ENCODE measurements at places on chromosomes 2 and 18.

DNA sequence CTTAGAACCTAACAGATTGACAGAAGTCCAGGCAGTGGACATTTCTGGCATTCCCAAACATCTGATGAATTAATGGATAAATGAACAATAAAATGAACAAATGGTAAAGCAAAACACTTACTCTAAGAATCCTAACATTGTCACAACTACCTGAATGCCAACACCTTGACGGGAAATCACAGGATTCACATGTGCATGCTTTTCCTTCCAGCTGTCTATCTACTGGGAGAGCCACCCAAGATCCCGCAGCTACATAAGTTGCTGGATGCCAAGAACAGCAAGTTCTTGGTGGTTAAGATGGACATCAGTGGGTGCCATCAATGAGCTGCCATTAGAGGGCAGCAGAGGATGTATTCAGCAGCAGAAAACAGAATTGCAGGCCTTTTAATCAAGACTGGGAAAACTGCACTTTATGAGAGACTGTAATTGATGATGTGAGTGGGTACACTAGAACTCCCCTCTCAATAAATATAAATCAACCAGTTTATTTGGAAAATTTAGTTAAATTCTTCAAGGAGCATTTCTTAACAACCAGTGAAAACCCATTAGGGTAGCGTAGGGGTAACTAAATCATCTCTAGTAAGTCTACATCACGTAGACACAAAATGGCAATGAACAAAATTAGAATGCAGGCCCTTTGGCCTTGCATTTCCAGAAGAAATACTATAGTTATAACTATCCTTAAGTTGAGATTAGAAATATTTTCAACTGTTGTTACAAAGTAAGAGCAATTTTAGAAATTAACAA lies 45.6 kb downstream of the SESTD1 start:
- no peak for DNase-seq

- DNase-seq, result no peak
Observed at GRCh38 chr2:100046961-100047947, 95.1 kb downstream of the AFF3 start.

DNA sequence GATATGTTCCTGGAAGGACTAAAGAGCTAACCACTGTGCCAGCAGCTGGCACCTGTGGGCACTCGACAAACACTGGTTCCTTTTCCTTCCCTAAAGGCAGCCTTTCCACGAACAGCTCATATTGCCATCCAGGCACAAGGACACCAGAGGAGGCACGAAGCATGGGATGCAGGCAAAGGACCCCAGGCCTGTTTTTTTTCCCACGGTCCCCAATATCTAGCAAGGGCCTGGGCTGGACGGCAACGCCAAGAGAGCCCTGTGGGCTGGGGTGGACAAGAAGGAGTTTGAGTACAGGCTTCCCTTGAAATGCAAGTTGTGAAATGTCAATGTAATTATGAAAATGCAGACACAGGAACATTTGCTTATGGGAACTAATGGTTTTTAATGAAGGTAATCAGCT lies 135.9 kb downstream of the CYP26B1 start:
- no peak for DNase-seq

GRCh38 chr2:48727560-48727959 lies 28.0 kb downstream of the LHCGR start:
- no peak for DNase-seq

DNA sequence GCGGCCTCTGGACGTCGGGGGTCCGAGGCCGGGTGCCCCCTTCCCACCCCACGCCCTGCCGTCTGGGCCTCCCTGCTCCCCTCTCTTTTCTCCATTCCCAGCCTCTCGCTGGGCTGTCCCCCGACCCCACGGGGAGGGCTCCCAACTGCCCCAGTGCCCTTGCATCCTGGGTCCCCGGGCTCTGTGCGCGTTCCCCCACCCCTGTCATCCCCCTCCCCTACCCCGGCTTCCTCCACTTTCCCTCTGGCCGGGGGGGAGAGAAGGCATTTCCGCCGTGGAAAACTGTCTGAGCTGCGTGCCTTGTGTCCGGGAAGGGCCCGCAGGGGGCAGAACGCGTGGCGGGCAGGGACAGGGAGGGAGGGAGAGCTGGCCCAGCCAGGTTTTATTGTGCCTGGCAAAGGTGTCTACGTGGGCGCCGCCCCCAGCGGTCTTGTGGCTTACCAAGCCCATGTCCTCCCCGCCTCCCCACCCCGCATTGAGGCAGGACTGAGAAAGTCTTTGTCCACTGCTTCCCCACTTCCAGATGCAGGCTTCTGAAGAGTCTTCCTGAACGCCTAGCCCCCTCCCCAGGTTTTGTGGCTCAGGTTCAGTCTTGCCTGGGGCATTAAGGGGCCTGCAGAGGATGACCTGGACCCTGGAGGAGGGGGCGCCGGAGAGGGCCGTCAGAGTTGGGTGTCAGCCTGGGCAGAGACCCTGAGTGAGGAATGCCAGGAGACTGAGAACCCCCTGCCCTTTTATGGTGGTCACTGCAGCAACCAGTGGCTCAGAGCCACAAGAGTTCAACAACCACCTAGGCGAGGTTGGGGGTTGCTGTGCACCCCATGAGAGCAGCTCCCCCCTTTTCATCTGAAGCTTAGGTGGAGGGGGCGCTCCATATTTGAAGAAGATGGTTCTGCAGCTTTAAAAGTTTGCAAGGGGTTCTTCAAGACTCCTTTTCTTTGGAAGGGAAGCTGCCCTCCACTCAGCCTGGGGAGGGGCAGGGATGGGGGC lies 1.3 kb downstream of the ITM2C start:
- no peak for DNase-seq

- no peak for DNase-seq
Observed at GRCh38 chr2:42880738-42881690, 88.6 kb upstream of the HAAO start.

- no peak for DNase-seq
Observed at GRCh38 chr2:216554755-216555154, 56.1 kb downstream of the RPL37A start.

GRCh38 chr2:98086491-98087446 lies at the start of gene VWA3B:
VWA3B (plus strand) TSS chr2:98087167; CDS start chr2:98093093, 5,926 bp downstream.
- no peak for DNase-seq

- no peak for DNase-seq
Observed at GRCh38 chr2:69499966-69500365, 62.7 kb upstream of the NFU1 start.

DNA sequence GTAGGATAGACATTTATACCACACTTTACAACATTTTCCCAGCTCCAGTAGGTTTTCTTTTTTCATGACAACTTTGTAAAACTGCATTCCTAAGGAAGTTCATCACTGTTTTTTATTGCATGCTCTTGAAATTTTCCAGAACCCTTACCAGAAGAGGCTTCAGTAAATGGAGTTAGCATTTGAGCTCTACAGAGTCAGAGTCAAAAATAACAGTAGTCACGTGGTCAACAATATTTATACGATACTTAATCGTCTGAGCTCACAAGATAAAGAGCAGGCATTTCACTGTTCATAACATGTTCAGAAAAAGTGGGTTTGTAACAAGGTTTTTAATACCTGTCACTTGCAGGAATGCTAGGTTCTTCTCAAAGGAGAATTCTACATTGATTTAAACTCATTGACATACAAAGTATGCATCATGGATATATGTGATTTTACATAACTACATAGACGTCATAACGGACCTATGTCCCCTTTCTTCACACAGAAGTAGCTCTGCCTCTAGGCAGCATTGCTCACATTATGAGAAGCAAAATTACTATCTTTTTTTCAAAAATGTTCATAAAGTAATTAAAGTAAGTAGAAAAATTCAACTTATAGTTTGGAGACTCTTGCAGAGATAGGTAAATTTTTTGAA lies 187.0 kb upstream of the COL3A1 start:
- DNase-seq, result no peak

DNA sequence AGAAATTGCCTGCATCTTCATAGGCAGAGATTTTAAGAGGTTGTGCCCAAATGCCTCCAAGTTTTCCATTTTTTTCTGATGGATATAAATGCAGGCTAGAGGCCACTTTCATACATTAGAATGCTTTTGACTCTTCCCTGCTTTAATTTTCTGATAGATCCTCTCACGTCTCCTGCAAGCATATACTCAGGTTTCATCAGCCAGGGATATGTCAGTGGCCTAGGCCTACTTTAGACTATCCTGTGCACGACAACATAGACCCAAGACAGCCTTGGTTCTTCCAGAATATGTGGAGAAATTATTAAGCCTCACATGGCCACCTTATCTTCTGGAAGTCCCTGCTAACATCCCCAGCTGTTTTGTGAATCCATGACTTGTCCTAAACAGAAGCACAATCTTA lies 415.9 kb downstream of the TDRD15 start:
- DNase-seq, result no peak

- no peak for DNase-seq
Observed at GRCh38 chr2:84986018-84986417, 15.1 kb downstream of the KCMF1 start.

GRCh38 chr2:45904267-45904945 lies 252.9 kb downstream of the PRKCE start:
- DNase-seq, result no peak

GRCh38 chr2:170368370-170368769 lies 190.4 kb downstream of the MYO3B start:
- DNase-seq, result no peak

DNA sequence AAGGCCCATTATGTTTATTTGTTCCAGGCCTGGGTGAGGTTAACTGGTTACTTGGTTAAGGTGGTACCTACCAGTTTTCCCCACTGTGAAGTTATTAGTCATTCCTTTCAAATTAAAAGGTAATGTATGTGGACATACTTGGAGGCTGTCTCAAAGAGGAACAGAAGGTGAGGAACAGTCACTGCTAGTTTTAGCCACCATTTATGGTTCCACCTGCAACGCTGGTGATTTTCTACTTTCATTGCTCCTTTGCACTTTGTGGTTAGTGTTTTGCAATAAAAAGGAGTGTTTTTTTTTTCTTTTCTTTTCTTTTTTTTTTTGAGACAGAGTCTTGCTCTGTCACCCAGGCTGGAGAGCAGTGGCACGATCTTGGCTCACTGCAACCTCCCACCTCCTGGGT lies 6.1 kb upstream of the ST6GAL2 start:
- DNase-seq, result no peak

DNA sequence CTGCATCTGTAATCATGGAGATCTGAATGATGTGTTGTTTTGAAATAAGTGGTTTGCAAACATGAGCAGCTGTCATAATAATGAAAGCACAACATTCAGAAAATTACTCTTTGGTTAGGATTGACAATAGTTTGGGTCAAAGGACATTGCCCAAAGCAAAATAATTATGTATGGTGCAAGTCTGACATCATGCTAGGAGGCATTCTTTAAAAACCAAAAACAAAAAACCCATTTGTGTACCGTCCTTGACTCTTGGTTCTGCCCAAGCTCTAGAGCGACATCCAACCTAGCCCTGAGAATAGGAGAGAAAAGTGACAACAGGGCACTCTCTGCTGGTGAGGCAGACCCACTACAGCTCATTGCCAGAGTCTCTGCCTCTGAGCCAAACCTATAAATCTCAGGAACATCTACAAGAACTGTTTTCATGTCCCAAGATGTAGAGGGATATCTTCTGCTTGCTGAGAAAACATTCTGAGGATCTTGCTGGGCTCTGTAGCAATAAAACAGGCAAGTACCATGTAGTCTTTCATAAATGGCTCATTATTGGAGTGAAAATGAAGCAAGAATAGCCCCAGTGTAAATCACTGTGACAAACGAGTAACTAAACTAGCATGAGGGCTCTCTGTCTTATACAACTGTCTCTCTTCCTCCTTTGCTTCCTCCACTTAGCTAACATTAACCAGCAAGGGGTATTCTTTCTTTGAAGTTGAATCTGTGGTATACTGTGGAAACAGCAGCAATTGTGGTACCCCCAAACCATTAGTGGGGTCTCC lies 266.8 kb upstream of the CXCR4 start:
- DNase-seq, result no peak

GRCh38 chr2:236107942-236108625 lies 60.1 kb downstream of the GBX2 start:
- DNase-seq, result no peak

- no peak for DNase-seq
Observed at GRCh38 chr2:5365871-5366461, 326.2 kb upstream of the SOX11 start.

DNA sequence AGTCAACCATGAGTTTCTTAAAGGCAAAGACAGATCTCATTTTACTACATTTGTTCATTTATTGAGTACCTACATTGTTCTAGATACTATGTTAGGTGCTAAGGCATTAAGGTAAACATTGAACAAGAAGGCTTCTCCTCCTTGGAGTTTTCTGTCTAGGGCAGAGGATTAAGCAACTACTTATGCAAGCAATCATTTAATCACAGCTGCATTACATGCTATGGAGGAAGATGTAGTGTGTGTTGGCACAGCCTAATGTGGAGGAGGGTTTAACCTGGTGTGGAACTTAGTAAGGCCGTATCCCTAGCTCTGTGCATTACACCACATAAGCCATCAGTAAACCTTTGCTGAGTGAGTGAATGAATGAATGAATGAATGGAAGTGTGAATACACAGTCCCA lies 106.5 kb upstream of the MAP3K20 start:
- no peak for DNase-seq

- no peak for DNase-seq
Observed at GRCh38 chr2:71474744-71475397, 21.5 kb downstream of the DYSF start.

Measured in stimulated activated CD4-positive, alpha-beta T cell treated with anti-CD3 and anti-CD28 coated beads, TNF-alpha, amount 100 ng/mL, for 1 hour (primary cell).